Left ventricle myocardium inferior (tissue), 1 donor: ENCODE measurements at places on chromosomes 16 and 17. TPM values are rescaled to one million over a fixed set of nuclear protein-coding genes. Genes with fewer than 3 reads are reported as not detected.

The CACNA1G gene
- 0.58 TPM for total RNA-seq

The RNF222 gene
- total RNA-seq: not detected

The CLEC19A gene
- total RNA-seq: not detected

The TP53TG3B gene
- total RNA-seq: not detected

The STX1B gene
- 0.77 TPM for total RNA-seq

The GINS2 gene
- total RNA-seq: 0.44 TPM

The C16orf96 gene
- total RNA-seq: 0.08 TPM

The CX3CL1 gene
- total RNA-seq: 11.7 TPM

The VASN gene
- total RNA-seq: 5.5 TPM

The BCL6B gene
- total RNA-seq: 13.7 TPM

DNA sequence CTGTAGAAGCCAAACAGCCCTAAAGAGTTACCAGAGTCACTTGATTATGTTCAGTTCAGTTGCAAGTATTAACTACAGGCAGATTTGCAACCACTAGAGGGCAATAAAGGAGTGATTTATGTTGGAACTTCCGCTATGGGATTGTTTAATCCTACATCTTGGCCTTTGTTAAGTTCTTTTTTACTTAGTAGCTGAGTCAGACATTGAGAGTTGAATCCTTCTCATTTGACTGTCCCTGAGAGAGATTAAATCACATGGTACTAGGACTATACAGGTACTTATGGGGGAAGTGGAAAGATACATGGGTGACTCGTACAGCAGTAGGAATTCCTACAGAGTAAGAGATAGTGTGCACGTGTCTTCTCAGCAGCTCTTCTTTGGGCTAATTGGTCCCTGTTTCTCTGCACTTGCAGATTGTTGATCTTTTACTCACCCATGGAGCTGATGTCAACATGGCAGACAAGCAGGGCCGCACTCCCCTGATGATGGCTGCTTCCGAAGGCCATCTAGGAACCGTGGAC, 40.3 kb downstream of the CYB561 start:
- DNase-seq: no peak

GRCh38 chr16:87295259-87295658, 21.9 kb downstream of the C16orf95 start:
- DNase-seq: no peak

DNA sequence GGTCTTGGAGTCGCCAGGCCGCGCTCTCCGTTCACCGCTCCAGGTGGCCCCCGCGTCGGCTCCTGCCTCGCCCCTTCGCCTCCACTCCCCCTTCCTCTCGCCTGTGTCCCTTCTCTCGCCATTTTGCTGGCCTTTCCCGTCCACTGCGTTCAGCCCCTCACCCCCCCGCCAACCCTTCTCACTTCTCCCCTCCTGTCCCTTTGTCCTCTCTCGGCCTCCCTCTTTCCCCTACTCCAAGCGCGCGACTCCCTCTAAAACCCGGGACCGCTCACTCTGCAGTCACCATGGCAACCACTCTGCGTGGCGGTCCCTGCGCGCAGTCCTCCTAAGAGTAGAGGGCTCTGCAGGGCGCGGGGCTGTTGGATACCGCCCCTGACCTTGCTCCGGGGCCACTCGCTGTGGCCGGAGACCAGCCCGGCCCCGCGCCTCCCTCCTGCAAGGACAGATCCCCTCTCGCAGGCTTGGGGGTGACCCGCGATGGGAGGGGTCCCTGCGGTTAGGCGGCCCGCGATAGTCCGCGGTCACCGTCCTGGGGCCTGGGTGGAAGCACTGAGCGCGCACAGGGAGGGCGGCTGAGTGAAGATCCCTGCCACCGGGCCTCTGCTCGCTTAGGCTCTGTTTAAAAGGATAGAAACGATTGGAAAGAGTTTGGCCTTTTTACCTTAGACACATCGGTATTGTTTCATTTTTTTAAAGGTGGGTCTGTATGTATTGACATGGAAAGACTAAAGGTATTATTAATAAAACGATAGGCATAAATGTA, 454 bp downstream of the CCDC40 start:
- DNase-seq: no peak

GRCh38 chr16:48591976-48592375, 18.0 kb downstream of the N4BP1 start:
- no peak for DNase-seq

DNA sequence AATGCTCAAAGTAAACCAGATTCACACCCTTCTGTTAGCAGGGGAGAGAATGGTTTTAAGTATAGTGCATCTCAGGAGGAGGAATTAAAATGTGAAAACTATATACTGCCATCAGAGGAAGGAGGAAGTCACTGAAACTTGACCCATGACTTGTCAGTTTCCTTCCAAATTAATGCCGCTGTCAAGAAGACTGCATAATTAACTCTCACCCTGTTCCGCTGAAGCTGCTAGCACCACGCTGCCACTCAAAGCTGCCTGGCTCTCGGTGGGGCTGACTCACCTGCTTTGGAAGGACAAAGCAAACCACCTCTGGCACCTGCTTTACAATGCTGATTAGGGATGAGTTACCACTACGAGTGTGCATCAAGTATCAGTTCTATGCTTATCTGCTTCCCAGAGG, 37.8 kb upstream of the ULK2 start:
- no peak for DNase-seq

DNA sequence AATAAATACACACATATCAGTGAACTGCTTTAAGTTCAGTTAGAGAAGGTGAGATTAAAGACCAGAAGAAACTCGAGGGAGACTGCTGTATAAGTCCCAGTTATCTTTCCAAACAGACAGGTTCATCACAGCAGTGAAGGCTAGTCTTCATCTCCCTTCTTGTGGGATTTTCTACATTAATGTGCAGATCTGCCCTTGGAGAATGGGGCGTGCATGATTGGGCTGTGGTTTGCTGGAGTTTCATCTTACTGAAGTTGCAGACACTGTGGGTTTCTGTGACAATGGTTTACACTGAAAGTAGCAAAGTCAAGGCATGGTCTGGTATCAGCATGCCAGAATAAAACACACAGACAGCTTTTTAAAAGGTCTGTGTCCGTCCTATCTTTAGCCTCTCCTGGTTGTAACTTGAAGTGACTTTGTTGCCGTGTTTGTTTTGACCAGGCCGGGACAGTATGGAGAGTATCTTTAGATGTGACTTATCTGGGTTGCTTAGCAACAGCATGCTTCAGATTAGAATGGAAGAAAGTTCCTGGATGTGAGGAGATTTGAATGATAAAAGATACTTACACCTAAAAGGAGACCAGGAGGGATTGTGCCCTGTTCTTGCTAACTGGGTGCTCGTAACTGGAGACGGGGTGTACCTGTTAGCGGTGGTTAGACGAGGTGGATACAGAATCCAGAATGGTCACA, 16.1 kb downstream of the NAA60 start:
- no peak for DNase-seq

- DNase-seq: no peak
Observed at GRCh38 chr17:21302711-21303425, 18.4 kb downstream of the MAP2K3 start.

DNA sequence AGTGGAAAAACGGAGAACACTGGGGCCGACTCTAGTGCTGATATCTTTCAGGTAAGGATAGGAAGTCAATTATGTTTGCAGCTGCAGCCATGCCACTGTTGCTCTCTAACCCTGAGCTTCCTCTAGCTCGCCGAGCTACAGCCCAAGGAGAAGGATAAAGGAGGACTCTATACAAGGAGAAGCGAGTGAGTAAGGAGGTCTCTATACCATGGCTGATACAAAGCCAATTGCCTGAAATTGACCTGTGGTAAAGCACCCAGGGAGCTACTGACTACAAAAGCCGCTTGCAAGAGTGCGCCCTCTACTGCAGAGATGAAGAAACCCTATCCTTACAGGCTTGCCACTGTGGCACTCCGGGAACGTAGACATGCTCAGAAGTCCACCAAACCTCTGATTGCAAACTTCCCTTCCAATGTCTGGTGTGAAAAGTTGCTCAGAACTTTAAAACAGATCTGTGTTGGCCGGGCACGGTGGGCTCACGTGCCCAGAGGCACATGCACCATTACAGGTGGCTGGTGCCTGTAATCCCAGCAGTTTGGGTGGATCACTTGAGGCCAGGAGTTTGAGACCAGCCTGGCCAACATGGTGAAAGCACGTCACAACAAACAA, 10.8 kb upstream of the SLC46A1 start:
- DNase-seq: no peak

DNA sequence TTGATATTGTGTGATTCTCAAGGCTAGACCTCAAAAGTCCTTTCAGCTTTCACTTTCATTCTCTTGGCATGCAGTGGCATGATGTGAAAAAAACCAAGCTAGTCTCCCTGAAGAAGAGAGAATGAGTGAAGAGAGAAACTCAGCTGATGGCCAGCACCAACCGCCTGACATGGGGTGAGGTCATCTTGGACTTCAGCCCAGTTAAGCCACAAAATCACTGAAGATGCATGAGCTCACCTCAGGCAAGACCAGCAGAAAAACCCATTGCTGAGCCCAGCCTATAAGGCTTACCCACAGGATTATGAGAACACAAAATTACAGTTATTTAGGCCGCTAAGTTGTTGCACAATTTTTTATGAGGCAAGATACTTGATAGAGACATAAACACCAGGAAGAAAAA, 496.5 kb downstream of the TOX3 start:
- no peak for DNase-seq

DNA sequence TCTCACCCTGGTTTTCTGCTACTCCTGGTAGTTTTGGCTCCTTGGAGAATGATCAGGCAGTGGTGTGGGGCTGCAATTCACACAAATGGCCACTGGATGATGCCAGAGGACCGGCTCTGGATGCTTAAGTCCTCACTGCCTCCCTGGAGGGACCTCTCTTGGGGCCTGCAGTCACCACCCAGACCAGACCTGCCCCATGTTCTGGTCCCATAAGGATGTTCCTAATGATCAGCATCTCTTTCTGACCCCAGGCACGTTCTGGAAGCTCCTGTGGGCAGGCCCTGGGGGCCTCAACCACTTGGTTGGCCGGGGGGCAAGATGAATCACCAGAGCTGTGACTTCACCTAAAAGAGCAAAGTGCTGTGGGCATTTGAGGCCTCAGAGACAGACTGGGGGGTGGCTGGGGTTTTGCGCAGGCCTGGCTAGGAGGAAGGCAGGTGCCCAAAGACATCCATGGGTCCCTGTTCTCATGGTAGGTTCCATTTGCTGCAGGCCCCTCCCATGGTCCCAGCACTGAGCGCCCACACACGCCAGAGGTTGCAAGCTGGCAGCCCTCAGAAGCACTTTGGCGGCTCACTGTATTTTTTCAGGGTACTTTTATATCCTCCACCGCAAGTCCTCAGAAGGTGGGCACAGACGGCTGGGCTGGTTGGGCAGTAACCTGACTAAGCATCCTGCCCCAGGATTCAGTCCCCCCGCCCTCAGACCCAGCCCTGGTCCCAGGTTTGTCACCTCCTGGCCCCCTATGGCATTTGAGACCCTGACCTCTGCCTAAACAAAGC, 53.2 kb downstream of the NT5M start:
- DNase-seq: peak; percentile 73

DNA sequence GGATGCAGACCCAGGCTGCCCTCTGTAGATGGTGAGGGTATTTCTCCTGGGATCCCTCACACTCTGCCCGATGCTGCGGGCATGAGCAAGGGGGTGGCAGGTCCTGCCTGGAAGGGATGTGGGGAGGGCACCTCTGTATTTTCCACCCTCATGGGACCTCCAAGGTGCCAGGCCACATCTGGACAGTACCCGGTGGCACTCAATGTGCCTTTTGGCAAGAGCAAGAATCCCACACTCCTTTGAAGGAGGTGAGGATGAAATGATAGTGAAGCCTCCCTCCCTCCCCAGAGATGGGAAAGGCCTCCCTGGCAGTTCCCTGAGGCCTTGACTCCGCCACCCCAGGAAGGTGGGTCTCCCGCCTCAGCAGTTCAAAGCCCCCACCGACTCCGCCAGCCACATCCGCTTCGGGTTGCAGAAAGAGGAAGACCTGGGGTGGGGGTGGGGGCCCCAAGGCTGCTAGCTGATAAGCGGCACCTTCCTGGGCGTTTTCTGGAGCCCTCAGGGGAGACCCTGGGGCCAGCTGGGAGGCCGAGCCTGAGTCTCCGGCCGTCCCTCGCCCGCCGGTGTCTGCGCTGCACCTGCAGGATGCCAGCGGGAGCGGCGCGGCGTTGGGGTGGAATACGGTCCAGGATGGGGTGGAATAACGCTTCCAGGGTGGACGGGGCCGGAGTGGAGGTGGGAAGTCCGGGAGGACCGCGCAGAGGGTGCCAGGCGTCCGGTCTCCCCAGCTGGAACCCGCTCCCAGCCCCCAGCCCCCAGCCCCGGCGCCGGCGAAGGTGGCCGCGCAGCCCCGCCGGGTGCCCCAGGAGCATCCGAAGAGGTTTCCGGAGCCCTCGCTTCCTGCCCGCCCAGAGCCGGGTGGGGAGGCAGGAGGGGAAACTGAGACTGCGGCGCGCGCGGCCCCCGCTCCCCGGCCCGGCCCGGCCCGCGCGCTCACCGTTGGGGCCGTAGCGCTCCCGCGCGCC, 718 bp downstream of the ATP2A3 start:
- no peak for DNase-seq

GRCh38 chr17:36188891-36189306, 7.7 kb downstream of the CCL3L1 start:
- no peak for DNase-seq

DNA sequence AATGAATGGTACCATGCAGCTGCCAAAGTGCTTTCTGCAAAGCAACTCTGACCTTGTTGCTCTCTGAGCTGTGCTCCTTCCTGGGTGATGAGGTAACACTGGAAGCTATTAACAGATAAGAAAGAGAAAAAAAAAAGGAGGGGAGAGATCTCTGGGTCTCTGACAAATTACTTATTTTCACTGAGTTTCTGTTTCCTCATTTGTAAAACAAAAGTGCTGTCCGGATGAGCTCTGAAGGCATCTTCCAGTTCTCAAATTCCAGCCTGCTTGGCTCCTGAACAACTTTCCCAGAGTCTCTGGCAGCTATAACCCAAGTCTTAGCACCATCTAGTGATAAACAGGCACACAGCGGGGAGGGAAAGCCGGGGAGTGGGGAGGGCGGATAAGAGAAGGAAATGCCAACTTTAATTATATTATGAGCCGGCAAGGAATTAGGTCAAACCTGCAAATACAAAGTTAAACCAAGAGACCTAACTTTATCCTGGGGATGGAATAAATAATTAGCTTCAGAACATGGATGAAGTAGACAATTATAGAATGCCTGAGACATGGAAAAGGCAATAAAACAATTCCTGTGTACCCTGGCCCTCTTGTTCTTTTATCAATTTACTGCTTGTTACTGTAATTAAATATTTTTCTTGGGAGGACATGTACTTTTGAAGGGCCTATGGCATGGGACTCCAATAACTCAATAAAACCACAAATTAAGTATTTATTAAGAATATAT, 61.3 kb upstream of the KIFC3 start:
- DNase-seq: peak; percentile 45

DNA sequence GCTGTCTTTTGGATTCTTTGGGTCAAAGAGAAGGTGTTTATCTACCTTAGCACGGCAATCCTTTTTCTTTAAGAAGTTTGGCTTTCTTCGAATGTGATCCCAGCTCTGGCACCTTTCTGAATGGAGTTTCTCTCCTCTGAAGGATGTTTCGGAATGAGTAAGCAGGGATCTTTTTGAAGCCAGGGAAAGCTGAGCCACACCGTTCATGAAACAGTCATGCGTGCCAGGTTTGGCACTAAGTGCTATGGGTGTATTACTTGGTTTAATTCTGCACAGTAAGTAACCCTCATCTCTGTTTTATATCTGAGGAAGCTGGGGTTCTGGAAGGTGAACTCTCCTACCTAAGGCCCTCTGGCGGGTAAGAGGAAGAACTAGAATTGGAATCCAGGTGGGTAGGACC, 234.5 kb downstream of the NTN1 start:
- no peak for DNase-seq

GRCh38 chr16:25163683-25164082, 52.1 kb downstream of the LCMT1 start:
- no peak for DNase-seq
